ENCODE measurements at places on chromosomes 12 and 14.

DNA sequence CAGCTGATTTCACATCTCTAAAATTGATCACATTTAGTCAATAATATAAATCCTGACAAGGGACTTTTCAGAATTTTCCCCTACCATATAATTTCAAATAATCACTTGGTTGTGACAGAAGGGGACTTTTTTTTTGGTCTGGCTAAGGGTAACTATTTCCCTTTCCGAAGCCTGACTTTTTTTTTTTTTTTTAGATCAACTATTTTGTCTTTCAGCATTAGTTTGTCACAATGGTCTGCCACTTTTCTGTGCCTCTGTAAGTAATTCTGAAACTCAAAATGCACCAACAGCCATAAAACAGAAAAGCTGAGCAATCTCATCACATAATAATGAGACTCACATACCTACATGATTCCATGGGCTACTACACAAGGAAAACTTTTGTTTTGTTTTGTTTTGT is 266.4 kb downstream of the SSPN start:
- no peak for DNase-seq

GRCh38 chr14:54174457-54174856 is 217.8 kb upstream of the BMP4 start:
- no peak for DNase-seq

GRCh38 chr14:93163564-93163963 is 21.1 kb downstream of the MOAP1 start:
- DNase-seq, result no peak

DNA sequence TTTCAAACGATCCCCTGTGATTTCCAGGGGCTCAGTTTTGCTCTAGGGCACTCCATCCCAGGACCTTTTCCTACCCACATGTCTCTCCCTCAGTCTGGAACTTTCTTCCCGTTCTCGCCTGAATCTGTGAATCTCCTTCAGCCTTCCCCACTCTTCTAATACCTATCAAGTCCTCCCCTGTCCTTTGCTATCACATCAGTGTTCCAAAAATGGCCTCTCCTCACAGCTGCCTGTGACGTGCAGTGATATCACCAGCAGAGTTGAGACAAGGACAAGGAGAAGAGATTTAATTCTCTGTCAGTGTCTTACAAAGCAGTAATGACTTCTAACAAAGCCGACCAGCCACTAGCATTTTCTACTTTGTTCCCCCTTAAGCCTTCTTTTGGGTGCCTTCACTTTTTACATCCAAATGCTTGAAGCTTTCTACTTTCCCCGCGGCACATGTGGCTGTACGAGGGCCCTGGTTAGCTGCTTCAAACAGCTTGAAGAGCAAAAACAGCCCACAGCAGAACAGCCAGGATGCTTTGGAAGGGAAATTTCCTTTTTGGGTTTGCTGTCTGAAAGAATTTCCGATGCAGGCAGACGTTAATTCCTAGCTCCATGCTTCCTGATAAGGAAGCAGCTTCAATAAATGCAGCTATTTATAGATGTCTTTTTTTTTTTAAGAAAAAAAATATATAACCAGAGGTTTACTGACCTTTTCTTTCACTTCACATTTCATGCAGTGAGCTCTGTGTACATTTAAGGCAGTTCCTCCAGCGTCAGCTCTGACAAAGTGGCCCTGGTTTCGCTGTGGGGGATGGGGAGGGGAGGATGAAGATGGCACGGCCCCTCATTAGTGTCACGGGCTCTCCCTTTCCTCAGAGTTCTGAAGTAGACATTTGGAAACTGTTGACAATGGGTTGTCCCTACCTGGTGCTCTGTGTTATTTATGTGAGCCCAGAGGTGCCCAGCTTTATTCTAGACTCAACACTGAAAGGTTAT is 109.3 kb downstream of the ETV6 start:
- no peak for DNase-seq

DNA sequence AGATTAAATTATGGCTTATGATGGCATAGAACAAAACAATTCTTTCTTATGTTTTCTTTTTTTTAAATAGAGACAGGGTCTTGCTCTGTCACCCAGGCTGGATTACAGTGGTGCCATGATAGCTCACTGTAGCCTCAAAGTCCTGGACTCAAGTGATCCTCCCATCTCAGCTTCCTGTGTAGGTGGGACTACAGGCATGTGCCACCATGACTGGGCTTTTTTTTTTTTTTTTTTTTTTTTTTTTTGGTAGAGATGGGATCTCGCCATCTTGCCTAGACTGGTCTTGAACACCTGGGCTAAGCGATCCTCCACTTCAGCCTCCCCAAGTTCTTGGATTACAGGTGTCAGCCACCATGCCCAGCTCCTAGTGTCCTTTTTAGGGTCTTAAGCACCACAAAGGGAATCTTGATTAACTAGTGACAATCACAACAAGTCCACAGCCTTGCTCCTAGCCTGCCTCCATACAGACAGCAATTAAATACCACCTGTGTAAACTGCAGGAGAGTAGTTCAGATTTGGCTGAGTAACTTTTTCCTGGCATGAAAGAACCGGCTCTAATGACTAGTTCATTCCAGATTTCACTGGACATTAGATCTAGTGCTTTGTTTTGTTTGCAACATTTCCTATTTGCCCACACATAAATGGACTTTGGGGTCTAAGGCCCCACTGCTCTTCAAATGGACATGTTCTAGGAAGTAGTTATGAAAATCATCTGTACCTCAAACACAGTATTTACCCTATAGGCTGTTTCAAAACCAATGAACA is 61.6 kb downstream of the SH2B3 start:
- no peak for DNase-seq

DNA sequence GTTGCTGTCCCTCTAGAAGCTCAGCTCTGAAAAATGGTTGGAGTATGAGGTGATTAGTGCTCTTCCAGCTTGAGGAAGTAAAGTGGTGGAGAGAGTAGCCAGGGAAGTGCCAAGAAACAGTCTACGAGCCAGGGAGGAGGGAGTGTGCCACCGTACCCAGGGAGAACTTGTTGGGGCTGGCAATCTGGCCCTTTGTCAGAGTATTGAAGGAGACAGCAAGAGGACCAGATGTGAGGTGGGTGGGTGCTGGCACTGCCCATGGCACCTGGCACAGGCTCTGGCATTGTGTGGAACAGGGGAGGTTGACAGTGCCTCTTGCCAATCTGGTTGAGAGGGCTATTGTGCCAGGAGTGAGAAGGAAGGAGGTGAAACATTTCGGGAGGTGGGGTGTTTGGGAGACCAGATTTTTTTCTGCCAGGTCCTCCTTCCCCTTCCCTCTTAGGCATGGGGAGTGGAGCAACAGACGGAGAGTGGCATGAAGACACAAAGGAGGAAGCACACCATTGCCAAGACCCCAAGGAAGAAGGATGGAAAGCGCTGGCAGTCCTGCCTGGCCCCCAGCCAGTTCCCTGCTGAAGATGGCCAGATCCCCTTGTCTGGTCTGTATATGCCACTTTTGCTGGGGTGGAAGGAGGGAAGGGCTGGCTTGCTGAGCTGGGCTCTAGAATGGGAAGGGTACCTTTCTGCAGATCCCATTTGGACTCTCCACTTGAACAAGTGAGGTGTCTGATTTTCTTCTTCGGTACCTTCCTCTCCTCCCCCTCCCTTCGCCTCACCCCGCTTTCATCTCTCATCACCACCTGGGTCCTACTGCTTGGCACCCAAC is 37.5 kb downstream of the ZFHX2 start:
- DNase-seq, result no peak

DNA sequence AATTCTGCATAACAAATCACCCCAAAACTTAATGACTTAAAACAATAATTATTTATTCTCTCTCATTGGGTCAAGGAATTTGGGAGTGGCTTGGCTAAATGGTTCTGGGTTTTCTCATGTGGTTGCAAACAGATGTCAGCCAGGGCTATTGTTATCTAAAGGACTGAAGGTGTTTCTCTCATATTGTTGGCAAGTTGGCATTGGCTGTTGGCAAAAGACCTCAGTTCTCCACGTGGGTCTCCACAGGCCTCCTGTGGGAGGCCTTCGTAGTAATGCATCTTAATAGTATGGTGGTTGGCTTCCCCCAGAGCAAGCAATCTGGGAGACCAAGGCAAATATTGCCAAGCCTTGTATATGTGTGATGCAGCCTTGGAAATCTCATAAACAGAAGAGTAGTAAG is 14.4 kb downstream of the GALNT16 start:
- no peak for DNase-seq

GRCh38 chr12:6469609-6470374 is 685 bp downstream of the VAMP1 start:
- no peak for DNase-seq

- DNase-seq, result no peak
Measured at GRCh38 chr12:108670066-108670631, 36.5 kb upstream of the SELPLG start.

- DNase-seq, result no peak
Measured at GRCh38 chr12:26813812-26814211, 19.2 kb downstream of the ITPR2 start.

DNA sequence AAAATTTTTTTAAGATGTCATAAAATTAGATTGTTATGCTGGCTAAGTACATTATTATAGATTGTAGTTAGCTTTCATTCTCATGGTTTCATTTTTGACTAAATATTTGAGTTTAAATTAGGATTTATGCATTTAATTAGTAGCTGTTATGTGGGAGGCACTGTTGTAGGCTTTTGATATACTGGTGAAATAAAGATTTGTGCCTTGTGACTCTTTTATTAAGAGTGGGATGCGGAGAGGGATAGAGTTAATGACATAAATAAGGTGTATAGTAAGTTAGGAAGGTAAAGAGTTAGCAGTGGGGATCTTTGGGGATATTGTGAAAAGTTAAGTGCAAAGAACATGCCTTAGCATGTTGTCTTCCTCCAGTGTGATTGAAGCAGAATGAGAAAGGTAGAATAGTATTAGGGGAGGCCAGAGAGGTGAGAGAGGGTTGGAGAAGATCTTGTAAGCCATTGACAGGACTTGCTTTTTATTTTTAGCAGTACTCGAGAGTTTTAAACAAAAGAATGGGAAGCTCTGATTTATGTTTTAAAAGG is 8.8 kb downstream of the ARHGAP5 start:
- no peak for DNase-seq

- DNase-seq, result no peak
Measured at GRCh38 chr12:80184926-80185325, 85.6 kb downstream of the OTOGL start.

DNA sequence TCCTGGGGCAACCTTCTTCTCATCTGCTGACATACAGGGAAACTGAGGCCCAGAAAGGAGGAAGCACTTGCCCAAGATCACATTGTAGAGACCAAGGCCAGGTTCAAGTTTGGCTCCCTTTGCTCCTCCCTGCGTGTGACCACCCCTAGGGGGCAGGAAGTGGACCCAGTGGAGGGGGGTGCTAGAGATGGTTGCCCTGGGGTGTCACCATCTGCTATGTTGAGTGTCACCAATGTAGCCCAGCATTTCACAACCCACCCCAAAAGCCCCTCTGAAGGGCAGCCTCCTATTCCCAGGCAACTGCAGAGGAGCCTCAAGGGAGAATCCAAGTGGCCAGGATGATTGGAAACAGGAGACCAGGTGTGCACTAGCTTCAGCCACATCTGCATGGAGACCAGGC is 12.0 kb upstream of the RBM19 start:
- DNase-seq, result no peak

- DNase-seq, result no peak
Measured at GRCh38 chr14:104049576-104050240, 35.8 kb upstream of the ASPG start.

DNA sequence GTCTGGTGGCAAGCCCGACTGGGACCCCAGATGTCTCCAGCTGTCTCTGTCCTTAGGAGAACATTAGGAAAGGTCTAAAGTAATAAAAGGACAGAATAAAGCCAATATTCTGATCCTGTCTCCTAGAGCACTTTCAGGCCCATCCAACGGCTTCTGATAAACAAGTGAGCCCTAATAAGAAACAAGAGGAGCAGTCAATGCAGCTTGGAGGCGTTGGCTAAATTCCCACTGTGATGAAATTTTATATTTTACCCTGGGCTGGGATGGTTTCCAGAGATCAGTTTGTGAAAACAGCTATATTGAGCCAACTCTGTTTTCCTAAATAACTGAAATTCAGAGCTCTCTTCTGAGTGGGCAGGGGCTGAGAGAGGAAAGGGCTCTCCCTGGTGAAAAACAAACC is 55.5 kb upstream of the SRRM4 start:
- no peak for DNase-seq

GRCh38 chr12:92021666-92022035 is 124.0 kb downstream of the BTG1 start:
- no peak for DNase-seq

DNA sequence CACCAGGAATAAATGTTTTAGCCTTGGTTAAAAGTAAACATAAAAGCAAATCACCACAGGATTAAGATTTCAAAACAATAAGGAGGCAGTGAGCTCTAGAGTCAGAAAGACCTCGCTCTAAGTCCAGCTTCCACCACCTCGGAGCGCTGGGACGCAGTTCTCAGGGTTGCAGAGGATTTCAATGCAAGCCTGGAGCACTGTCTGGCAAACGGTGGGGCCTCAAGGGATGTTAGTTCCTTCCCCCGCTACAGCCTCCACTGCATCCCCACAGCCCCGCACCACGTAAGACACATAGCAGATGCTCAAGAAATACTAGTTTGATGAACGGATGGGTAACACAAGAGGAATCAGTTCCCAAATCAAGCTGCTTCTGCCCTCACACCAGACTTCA is 39.3 kb upstream of the TMCC3 start:
- no peak for DNase-seq

GRCh38 chr12:47074757-47075156 is 4.7 kb upstream of the PCED1B start:
- DNase-seq, result no peak

- no peak for DNase-seq
Measured at GRCh38 chr14:45786266-45786665, 533.3 kb upstream of the MIS18BP1 start.

DNA sequence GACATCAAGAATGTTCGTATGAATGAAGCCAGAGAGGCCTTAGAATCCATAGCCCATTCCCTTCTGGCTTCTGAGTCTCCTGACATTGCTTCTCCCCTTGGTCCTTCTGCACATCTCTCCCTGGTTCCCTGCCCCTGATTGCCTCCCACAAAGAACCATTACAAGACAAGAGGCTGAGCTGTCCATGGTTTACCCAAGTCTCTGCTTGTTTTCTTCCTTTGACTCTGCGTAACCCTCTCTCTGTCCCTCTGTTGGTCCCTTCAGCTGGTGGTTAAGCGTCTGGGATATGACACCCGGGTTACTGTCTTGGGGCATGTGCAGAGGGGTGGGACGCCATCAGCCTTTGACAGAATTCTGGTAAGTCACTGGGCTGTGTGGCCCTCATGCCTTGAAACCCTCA is 15.9 kb downstream of the PFKM start:
- no peak for DNase-seq

Measured in activated T-cell treated with anti-CD3 and anti-CD28 coated beads for 48 hours (primary cell).